Hippocampal formation (tissue), 2 donors: ENCODE measurements at places on chromosomes 1 and 21.

- DNase-seq: no peak
Observed at GRCh38 chr1:161932668-161933067, 91.0 kb downstream of the OLFML2B start.

DNA sequence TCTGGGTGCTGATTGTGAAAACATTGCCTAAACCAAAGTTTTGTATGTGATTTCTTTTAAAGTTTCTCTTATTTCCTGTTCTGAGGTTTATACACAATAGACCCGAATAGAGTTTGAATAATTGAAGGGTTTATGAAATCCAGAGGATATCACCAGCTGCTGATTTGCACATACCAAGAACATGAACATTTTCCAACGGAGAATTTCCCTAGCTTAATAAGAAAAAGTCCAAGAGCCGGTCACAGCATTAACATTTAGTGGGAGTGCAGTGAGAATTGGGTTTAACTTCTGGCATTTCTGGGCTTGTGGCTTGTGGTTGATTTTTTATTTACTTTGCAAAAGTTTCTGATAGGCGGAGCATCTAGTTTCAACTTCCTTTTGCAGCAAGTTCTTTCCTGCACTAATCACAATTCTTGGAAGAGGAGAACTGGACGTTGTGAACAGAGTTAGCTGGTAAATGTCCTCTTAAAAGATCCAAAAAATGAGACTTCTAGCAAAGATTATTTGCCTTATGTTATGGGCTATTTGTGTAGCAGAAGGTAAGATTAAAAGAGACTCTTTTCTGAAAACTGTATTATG is at the start of gene CFH:
CFH (plus strand) TSS at position 407 of the 579 bp plus-strand sequence; CDS start at position 482, 75 bp downstream.
- no peak for DNase-seq

- DNase-seq: no peak
Observed at GRCh38 chr21:31733551-31734149, 1.7 kb upstream of the SCAF4 start.

GRCh38 chr1:66444438-66445265 is 89.3 kb upstream of the SGIP1 start:
- DNase-seq: no peak

DNA sequence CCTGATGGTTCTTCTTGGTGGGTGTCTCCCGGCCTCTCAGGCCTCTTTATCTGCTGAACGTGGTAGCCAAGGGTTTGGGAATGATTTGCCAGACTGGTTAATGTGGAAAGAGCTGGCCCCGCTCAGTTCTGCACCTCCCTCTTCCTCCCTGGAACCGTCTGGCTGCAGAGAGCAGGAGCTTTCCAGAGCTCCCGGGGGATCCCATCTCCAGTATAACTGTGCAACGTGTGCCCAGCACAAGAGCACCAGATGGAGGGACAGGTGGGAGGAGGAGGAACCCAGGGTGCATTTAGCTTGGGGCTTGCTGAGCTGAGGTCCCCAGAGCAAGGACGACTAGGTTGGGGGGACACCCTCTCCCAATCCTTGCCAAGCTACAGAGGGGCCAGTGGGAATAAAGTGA is 5.0 kb downstream of the TFF1 start:
- no peak for DNase-seq

DNA sequence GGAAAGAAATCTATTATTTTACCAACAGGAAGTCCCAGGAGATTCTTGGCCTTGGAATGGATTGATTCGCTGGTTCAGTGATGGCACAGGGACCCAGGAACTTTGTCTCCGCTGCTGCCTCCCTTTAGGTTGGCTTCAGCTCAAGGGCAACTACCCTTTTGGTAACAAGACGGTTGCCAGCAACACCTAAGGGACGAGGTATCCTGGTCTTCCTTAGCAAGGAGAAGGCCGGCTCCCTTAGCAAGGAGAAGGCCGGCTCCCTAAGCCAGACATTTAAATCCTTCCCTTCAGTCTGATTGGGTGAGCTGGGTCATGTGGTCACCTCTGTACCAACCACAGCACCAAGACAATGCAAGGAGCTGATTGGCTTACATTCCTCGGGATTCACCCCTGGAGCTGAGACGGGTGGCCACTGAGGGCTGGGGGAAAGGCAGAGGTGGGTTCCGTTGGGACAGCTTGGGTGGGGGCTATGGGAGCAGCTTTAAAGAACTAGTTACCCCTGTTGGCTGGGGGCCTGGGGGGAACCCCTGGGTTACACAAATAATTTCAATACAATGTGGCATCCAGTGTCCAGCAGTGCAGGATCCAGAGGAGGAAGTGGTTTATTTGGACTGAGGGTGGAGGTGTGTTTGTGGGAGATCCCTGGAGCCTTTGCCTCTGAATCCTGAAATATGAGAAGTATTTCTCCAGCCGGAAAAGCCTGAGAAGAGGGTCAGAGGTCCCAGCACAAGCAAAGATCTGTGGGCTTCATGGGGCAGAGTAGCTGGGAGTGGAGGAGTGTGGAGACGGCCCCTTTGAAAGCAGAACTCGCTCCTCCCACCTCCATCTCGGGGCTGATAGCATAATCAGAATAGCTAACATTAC is 20.7 kb upstream of the CLIC4 start:
- no peak for DNase-seq
